ENCODE measurements at places on chromosomes 2 and 18.
A peak's percentile ranks its signal among the peaks of the same experiment; 100 is the strongest.

DNA sequence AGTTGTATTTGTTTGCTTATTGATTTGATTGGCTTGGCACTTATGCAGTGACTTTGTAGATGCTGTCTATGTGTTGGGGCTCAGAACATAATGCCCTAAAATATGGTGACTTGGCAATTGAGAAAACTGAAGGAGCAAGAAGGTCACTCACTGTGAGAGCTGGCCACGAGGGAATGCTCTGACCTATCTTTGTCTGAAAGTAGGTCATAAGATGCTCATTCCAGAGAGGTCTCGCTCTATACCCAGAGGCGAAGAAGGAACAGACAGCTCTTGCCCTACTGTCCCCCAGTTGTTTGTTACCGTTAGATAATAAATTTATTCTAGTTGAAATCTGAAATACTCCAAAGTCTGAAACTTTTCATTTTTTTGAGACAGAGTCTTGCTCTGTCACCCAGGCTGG is 158.5 kb downstream of the TGIF1 start:
- DNase-seq, result no peak

GRCh38 chr2:204004912-204005311 is 68.3 kb downstream of the ICOS start:
- no peak for DNase-seq

GRCh38 chr2:202545523-202545922 is 89.2 kb upstream of the FAM117B start:
- no peak for DNase-seq

DNA sequence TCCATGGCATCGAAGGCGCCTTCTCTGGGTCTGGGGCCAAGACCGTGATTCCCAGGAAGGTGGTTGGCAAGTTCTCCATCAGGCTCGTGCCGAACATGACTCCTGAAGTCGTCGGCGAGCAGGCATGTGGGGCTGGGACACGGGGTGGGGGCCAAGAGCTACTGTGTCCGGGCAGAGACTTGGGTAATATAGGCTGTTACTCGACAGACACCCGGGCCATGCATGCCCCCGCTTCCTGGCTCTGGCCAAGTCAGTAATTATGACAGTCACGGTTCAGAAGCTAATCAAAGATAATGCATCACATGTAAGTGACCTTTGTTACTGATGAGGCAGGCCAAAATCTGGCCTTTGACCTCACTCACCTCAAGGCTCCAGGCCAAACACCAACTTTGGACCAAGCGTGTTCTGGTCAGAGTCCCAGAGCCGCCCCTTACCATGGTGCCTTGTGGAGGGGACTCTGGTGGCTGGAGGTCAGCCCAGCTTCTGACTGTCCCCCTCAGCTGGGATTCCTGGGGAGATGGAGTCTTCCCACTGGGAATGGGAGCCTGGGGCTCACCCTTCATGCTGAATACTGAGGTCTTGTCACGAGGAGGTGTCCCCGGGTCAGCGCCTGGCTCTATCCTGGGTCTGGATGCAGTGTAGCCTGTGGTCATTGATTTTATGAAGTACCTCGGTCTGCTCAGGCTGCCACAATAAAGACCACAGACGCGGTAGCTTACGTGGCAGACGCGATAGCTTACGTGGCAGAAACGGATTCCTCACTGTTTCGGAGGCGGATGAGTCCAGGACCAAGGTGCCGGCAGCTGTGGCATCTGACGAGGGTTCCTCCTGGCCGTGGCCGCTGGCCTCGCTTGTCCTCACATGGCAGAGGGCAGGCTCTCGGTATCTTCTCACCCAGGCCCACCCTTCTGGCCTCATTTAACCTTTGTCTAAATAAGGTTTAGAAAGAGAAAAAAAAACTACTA is 17.7 kb upstream of the CNDP1 start:
- DNase-seq, result no peak

- no peak for DNase-seq
Observed at GRCh38 chr2:20433249-20433648, 13.6 kb upstream of the RHOB start.

DNA sequence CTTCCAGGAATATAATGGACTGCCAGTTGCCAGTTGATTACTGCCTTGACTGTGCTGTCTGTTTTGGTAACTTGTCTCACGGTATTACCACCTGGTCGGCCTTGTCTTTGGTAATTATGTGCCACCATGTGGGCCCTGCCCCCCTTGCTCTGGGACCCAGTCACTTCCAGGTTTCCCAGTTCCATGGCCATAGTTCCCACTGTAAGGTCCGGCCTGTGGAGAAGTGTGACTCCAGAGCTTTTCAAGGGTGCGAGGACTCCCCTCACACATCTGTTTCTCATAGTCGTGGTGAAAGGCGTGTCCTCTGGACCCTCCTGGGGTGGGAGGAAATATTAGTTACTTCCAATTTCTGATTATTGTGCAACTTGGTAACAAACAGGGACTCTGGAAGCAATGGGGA is 150.5 kb downstream of the SEPTIN10 start:
- DNase-seq, result no peak

DNA sequence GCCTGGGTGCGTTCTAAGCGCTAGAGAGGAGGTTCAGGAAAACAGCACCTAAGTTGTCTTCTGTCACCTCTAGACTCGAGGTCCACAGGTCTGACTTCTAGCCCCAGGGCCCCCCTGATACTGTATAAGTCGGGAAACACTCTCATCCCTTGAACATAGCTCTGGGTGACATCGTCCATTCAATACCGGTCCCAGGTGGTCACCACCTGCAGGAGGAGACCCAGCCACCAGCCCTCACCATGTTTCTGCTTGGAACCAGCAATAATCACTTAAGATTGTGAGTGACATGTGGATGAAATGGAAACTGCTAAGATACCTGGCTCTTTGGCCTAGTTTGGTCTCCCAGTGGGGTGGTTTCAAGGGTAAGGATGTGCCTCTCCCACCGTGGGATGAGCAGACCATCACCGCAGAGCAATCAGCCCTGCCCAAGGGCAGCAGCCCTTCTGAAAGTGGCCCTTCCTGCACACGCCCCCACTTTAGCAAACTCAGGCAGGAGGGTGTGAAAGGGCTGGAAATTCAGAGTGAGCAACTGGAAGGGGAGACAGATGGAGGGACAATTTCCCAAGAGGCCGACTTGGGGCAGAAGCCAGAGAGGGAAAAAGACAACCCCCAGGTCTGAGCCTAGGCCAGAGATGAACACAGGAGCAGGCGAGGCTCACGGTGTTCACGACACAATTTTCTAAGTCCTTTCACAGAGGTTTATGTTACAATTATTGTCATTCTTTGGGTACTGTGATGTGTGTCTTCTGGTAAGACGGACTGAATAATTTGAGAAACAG is 95.2 kb downstream of the ZNF516 start:
- no peak for DNase-seq

DNA sequence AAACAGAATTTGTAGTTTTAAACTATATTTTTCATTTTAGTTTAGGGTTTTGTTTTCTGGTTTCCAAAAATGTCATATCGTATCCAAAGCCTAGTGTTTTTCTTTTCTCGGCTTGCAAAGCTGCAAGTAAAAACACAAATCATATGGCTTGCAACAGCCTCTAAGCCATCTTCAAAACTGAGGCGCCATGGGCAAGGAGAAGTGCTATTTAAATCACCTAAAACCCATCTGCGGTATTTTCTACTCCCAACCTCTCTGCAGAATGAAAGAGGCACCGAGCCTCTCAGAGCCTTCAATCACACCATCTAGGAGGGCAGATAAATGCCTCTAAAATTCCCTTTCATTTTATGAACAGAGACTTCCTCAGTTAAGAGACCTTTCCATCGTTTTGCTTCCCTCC is 25.2 kb downstream of the FECH start:
- DNase-seq, result no peak

DNA sequence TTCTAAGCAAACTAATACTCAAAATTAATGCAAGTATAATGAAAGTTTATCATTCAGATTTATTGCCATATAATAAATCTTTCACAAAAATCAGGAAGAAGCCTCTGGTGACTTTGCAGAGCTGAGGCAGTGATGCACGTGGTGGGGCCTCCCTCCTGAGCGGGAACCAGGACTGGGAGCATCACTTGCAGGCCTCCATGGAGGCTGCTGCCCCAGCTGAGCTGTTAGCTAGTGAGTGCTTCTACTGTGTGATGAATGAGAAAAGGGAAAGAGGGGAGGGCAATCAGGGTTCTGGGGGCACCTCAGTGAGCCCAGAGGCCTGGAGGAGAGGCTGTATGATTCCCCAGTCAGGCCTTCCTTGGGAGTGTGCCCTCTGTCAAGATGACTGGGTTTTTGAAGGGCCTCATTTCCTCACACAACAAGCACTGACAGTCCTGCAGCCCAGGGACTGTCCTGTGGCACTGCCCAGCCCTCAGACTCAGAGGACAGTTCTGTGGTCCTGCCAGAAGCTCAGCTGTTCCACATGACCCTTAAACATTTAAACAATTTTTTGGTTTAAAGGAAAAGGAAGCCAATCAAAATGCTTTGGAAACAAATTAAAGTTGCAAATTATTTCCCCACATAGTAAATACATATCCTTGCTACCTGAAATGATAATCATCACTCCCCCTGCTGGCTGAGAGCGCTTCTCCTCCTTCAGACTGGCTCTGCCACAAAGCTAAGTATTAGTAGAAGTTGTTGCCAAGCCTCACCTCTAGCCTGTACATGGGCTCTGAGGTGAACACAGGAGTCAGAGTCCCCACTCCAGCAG is 90.9 kb upstream of the SMAD7 start:
- DNase-seq, result no peak

- DNase-seq, result no peak
Observed at GRCh38 chr18:9243029-9243428, 91.5 kb upstream of the TWSG1 start.

DNA sequence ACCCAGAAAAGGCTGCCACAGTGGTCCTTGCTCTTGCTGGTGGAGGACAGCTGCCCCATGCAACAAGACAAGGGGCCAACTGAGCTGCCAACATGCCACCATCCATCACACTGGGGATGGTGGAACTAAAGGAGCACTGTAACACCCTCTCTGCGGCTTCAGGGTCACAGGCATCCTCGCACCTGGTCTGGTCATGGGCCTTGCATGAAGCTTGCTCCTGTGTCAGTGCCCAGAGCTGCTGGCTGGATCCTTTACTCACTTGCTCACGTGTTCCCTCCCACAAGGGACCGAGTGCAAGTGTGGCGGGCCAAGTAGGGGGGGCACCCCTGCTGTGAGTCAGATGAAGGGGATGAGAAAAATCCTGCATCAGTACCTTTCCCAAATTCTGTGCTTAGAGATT is 972.3 kb upstream of the DDX18 start:
- DNase-seq, result no peak

GRCh38 chr18:62904396-62905285 is 189.3 kb downstream of the PHLPP1 start:
- DNase-seq, result no peak

GRCh38 chr2:70922235-70923234 is 13.2 kb upstream of the ATP6V1B1 start:
- DNase-seq, result no peak

DNA sequence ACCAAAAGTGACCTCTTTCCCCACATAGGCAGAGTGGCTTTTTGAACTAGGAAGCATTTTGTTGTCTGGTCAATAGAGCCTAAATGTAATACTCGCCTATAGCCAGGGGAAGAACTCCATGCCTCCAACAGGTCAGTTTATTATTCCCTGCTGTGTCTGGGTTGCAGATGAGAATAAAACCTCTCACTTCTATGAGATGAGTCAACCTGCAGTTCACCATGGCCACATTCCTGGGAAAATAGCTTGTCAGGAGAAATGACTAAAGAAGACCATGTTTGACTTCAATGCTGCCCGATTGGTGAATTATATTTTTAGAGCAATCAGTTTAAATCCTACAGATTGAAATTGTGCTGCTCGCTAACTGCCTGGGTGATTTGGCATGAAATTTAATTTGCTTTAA is 46.7 kb upstream of the LRRTM1 start:
- DNase-seq, result no peak

- no peak for DNase-seq
Observed at GRCh38 chr2:222307978-222308730, 9.4 kb upstream of the PAX3 start.

DNA sequence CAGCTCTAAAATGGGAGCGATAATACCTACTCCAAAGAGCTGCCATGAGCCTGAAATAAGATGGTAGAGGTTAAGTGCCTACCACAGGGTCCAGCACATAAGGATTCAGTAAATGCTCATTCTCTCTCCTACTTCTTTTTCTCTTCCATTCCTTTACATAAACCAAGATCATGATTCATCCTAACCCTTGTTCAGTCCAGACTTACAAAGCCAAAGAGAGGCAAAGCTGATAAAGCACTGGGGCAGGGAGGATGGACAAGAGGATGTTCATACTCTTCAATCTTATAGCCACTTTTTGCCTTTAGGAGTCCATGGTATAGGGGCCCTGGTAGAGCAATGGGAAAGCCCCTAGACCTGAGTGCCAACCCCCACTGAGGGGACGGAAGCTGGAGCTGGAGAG is 75.6 kb upstream of the PKDCC start:
- no peak for DNase-seq

- no peak for DNase-seq
Observed at GRCh38 chr2:128354161-128354560, 35.5 kb upstream of the HS6ST1 start.

DNA sequence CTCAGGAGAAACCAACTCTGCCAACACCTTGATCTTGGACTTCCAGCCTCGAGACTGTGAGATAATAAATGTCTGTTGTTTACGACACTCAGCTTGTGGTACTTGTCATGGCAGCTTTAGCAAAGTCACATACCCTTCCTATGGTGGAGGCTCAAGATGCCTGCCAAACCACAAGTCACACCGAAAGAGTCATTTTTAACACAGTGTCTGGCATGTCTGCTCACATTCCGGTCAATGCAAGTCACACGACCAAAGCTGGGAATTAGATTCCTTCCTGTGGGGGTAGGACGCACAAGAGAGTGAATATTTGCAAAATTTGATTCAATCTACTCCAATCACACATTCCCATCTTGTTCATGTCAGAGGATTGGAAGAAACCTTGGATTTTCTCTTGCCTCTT is 24.6 kb downstream of the KCNE4 start:
- DNase-seq, result no peak

DNA sequence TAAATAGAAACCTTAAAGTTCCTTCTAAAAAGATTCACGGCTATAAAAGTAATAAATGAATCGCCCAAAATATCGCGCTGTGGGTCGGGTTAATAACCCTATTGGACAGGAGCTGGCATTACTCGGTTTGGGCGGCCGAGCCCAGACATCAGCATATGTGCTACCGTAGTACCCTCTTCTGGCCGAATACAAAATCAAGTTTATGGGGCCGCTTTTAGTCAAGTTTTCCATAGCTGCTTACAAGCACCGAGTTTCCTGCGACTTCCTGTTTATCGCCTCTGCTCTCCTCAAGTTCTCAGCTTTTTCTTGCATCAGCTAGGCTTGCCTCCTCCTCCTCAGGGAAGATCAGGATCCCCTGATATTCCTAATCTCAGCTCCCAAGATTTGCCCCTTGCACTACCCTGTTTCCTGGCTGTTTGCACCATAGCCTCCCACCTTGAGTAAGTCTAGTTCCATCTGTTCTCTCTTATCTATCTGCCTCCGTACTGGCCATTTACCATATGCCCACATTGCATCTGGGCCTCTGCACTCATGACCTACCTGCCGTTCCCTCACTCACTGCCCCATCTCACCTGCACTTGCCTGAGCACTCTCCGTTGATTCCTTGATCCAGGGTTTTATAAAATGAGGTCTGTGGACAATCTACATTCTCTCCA is 56.1 kb downstream of the SLC35F5 start:
- peak; percentile 19 for DNase-seq

Data from activated T-helper 1 cell treated with anti-CD3 and anti-CD28 coated beads, Interleukin-12 subunit alpha, Interleukin-12 subunit beta, Interleukin-2, Interleukin-4 antibody, amounts not matched to agents 30 ng/mL and 10 ng/mL and 1 ng/mL, durations not matched to agents 14 hours and 24 hours and 36 hours (primary cell).